ENCODE measurements at places on chromosomes 2 and 18. TPM values are rescaled to one million over a fixed set of nuclear protein-coding genes. Genes with fewer than 3 reads are reported as not detected.

The GKN1 gene
- not detected for total RNA-seq

The APCDD1 gene
- not detected for total RNA-seq

The MITD1 gene
- total RNA-seq, result 67.3 TPM

The SPP2 gene
- not detected for total RNA-seq

The PRPF40A gene
- total RNA-seq, result 113 TPM

Measured in activated CD4-positive, alpha-beta memory T cell treated with anti-CD3 and anti-CD28 coated beads, Interleukin-2, amount 10 ng/mL, durations not matched to agents 7 days and 5 days (primary cell).